Myocyte (in vitro differentiated cells): ENCODE measurements at places on chromosomes 6 and 20.

- no peak for DNase-seq
Observed at GRCh38 chr20:57683287-57683686, 26.5 kb downstream of the PMEPA1 start.

GRCh38 chr20:19566226-19566945 is 191.7 kb upstream of the RIN2 start:
- peak; percentile 32 for DNase-seq

DNA sequence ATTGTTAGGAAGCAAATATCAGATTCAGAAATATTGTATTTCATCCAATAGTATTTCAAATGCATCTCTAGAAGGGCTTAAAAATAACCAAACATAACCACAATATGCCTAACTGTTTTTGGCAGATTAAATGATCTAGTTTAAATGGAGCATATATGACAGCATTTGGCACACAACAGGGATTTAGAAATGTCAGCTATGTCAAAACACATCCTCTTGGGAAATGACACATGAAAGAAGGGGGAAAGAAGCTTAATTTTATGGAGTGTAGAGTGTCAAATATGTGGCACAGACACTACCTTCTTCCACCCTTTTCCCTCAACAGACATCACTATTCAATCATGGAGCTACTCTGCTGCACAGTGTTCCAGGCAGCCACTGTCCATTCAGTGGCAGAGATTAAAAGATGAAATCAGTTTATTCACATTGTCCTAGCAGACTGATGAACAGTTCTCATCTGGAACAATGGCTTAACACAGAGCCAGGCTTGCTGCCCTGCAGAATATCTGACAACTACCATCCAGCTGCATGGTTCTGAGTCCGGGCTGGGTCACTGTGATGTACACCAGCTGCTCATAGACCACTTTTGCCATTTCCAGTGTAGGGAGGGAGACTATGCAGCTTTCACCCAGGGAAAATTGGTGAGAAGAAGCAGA is 349.8 kb downstream of the DHX35 start:
- DNase-seq: no peak

DNA sequence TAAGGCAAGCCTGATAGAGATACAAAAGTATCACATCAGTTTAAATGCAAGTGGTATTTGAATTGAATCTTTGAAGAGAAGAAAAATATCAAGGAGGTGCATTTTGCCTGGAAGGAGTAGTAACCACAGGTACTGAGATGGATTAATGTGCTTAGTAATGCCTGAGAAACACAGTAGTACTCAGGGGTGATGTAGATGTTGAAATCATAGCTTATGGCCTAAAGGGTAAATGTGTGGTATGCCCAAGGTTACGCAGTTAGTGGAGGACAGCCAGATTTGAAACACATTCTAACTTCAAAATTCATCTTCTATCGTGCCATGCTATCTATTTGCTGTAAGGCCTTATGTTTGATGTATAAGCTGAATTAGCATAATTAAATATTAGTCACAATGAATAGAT is 55.9 kb downstream of the STXBP5 start:
- DNase-seq: no peak

- no peak for DNase-seq
Observed at GRCh38 chr20:54624706-54625390, 149.5 kb downstream of the DOK5 start.

DNA sequence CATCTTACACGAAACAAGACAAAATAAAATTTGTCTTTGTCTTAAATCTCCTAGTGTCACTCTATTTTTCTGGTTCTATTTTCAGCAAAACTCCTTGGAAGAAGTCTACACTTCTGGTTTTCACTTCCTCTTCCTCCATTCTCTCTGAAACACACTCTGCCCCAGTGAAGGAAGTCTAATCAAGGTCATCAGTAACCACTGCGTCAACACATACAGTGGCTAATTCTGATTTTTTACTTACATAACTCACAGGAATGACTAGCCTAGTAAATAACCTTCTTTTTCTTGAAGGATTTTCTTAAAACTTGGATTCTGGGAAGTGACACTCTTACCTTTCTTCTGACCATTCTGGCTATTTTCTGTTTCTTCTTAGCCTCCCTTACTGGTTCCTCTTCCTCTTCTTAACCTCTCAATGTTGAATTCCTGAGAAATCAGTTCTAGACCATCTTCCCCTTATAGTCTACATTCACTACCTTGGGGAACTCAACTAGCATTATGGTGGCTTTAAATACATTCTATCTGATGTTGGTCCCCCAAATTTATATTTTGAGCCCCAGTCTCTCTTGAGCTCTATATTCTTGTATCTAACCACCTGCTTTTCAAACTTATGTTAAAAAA is 37.5 kb downstream of the AIG1 start:
- DNase-seq: no peak

- DNase-seq: peak; percentile 59
Observed at GRCh38 chr6:111657146-111657545, 51.5 kb upstream of the TRAF3IP2 start.

- no peak for DNase-seq
Observed at GRCh38 chr6:95318137-95318536, 259.2 kb upstream of the MANEA start.

GRCh38 chr6:6851949-6852261 is 255.9 kb upstream of the RREB1 start:
- DNase-seq: no peak

- DNase-seq: no peak
Observed at GRCh38 chr6:139480356-139481165, 106.1 kb upstream of the CITED2 start.

- no peak for DNase-seq
Observed at GRCh38 chr6:157432231-157432891, 51.4 kb downstream of the ZDHHC14 start.

DNA sequence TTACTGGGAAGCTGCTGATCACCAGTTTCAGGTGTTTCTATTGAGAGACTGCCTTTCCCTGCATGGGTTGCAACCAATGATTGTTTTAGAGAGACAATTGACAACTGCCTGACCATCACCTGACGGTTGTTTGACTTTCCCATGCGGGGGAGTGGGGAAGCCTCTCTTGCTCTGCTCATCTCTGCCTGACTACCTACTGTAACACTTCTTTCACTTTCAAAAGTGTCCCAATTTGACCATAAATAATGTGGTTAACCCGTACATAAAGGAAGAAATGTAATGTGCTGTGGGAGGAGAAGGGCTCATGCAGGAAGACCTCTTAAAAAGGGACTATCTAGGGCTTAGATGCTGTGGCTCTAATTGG is 122.1 kb upstream of the PHACTR1 start:
- DNase-seq: no peak

GRCh38 chr20:60715172-60715571 is 536.9 kb upstream of the CDH4 start:
- no peak for DNase-seq

- no peak for DNase-seq
Observed at GRCh38 chr6:168647271-168647670, 206.3 kb downstream of the SMOC2 start.

DNA sequence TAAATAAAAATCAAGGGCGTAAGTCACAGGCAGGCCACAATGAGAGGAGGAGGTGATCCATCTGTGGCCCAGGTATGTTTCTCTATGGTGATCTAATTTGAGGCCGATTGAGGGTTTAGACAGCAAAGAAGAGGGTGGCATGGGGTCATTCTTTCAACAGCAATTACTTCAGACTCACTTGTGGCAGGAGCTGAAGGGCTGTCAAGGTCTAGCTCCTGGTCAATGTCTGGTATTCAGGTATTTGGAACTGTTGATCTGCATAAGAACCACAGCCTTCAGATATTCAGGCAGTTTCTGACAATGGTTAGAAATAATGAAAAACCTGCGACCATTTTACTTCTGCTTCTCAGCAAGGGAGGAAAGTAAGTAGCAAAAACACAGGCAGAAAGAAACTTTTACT is 259.6 kb downstream of the FOXC1 start:
- DNase-seq: no peak

DNA sequence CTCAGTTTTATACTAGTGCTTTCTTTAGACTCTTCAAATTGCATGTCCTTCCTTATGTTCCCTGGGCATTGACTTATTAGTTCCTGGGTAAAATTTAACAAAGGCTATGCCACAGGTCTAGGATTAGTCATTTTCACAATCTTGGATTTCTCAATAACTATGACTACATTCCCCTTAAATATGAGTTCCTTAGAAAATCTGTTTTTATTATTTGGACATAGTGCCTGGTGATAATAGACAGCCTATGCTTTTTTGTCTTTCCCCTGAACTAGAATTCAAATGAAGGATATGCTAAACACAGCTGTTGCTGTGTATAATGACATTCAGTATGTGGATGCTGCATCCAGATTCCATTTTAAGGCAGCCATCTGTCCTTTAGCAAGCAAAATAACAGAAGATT is 1252.8 kb upstream of the GJE1 start:
- no peak for DNase-seq

- peak; percentile 26 for DNase-seq
Observed at GRCh38 chr6:22392711-22393110, 95.9 kb upstream of the PRL start.

- no peak for DNase-seq
Observed at GRCh38 chr6:35754452-35755277, 17.8 kb downstream of the ARMC12 start.

GRCh38 chr6:36516988-36517387 is 30.3 kb downstream of the STK38 start:
- no peak for DNase-seq

DNA sequence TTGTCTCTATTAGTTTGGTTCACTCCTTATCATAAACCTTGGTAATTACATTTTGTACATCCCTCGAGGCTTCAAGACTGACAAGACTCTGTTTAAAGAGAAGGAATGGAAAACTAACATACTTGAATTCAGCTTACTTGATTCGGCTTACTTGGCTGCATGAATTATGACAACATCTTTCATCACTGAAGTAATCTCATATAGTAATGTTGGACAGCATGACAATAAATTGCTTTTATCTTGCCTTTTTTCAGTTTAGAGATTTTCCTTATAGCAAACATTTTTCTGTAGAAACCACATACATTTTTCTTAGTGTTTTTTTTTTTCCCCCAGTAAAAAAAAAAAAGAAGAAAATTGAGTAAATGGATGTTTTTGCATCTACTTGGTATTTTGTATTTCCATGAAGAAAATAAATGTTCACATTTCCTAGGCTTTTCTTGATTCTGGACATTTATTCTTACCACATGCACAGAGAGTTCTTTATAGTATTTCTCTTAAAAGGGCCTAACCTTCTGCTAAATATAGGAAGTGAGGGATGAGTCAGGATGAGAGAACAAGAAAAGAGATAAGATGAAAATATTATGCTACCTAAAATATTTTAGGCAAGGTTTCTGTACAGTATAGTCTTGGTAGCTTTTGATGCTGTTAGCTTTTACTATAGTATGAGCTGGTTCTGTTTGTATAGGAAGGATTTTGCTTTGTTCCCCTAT is 101.0 kb upstream of the HDGFL1 start:
- DNase-seq: no peak

DNA sequence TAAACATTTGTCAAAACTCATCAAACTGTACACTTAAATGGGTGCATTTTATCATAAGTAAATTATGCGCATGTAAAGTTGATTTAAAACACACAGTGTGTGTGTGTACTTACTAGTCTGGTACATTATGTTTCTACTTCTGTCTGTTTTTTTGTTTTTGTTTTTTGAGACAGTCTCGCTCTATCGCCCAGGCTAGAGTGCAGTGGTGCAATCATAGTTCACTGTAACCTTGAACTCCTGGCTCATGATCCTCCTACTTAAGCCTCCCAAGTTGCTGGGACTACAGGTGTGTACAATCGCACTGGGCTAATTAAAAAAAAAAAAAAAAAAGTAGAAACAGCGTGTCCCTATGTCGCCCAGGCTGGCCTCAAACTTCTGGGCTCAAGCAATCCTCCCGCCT is 23.0 kb upstream of the FKBP5 start:
- no peak for DNase-seq

DNA sequence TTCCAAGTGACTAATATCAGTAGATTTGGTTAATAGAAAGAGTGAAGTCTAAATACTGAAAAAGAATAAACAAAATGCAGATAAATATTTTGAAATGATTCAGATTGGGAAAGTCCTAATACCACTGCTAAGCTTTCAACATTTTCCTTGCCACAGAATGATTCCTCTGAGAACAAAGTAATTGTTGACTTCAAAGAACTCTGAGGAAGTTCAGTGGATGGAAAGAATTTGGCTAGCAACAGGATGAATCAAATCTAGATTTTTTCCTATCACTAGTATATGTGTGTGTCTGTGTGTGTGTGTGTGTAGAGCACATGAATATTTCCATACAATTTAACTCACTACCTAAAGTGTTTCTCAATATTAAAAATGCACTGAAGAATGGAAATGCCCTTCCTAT is 107.9 kb upstream of the PREP start:
- DNase-seq: no peak

DNA sequence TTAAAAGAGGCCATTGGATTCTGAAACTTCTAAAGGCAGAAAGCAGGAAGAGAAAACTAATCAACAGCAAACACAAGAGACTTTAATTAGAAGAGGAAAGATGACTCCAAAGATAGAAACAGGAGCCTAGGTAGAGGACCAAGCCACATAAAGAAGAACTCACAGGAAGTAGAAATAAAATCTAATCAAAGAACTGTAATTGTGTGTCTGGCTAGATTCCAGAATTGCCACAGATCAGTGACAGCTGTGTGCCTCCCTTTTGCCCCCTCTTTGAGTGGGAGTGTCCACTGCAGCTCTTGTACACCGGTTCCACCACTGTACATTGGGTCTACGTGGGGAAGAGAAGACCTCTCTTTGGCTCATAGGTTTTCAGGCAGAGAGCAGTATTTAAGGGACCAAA is 22.3 kb upstream of the THEMIS start:
- DNase-seq: no peak

DNA sequence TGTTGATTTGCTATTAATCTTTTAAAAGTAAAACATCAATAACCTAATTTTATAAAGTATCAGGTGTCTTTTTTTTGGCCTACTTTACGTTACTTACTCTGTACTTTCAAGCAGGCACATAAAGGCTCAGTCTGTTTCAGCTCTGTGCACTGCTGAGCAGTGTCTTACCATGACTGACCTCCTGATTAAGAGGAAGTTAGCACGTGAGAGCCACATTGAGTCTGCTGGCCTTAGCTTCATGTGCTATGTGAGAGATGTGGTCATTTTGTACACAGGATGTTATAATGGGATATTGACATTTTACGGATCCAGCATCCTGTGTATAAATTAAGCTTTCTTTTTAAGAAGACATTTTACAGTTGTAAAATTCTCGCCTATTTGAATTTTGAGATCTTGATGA is 31.9 kb downstream of the ARID1B start:
- DNase-seq: no peak
